ENCODE measurements at places on chromosomes 13 and 19. TPM values are rescaled to one million over a fixed set of nuclear protein-coding genes. Genes with fewer than 3 reads are reported as not detected.

Gene ZBTB32
- 0.21 TPM for total RNA-seq

Gene DLL3
- total RNA-seq = 0.36 TPM

Gene TMEM221
- not detected for total RNA-seq

Gene TYROBP
- 3.1 TPM for total RNA-seq

Gene C1QTNF9
- total RNA-seq = 0.26 TPM

Gene SPTBN4
- total RNA-seq = 0.62 TPM

Gene KCNN4
- 103 TPM for total RNA-seq

Gene PHLDB3
- total RNA-seq = 46.0 TPM

Gene NBEA
- total RNA-seq = 8.0 TPM

Gene ONECUT3
- not detected for total RNA-seq

Gene UFM1
- total RNA-seq = 70.8 TPM

Gene CGB1
- total RNA-seq = not detected

Gene USHBP1
- total RNA-seq = not detected

Gene PPFIA3
- 3.6 TPM for total RNA-seq

Gene ZNF99
- 0.05 TPM for total RNA-seq

Gene TJP3
- total RNA-seq = 13.0 TPM
